ENCODE measurements at places on chromosomes 12 and 14. TPM values are rescaled to one million over a fixed set of nuclear protein-coding genes. Genes with fewer than 3 reads are reported as not detected.

Gene ATN1
- total RNA-seq: 33.5 TPM

Gene ADGRD1
- 6.7 TPM for total RNA-seq

Gene ARMH4
- 0.32 TPM for total RNA-seq

Gene GTF2A1
- 11.5 TPM for total RNA-seq

Gene PLBD1
- 11.8 TPM for total RNA-seq

Gene TOMM20L
- 0.38 TPM for total RNA-seq

Gene PTPN6
- 16.0 TPM for total RNA-seq

Gene GDF3
- not detected for total RNA-seq

Gene STAT2
- 42.2 TPM for total RNA-seq

Gene TEDC1
- total RNA-seq: 2.0 TPM

Gene KLRD1
- 0.34 TPM for total RNA-seq

Gene TMEM52B
- total RNA-seq: not detected

Gene LRR1
- 2.7 TPM for total RNA-seq

Gene RNASE3
- total RNA-seq: not detected

Gene TPH2
- not detected for total RNA-seq

Gene OR10G3
- not detected for total RNA-seq

Gene CD163L1
- total RNA-seq: 1.2 TPM

Gene C12orf50
- total RNA-seq: 0.09 TPM

Gene NTS
- total RNA-seq: not detected

Gene C12orf54
- not detected for total RNA-seq

Gene PRPH
- total RNA-seq: 0.44 TPM

Gene CCDC177
- total RNA-seq: not detected

Gene SPTB
- total RNA-seq: 3.4 TPM

Gene PRKD1
- total RNA-seq: 3.3 TPM

Measured in pancreas (tissue), 10 donors.